Cerebellum (tissue), 4 donors: ENCODE measurements at places on chromosomes 13 and 19. TPM values are rescaled to one million over a fixed set of nuclear protein-coding genes. Genes with fewer than 3 reads are reported as not detected.

Gene DIAPH3
- 9.3 TPM for total RNA-seq

Gene PGLYRP2
- not detected for total RNA-seq

Gene FXYD3
- 0.45 TPM for total RNA-seq

- DNase-seq = no peak
Measured at GRCh38 chr13:41931337-41931736, 29.6 kb downstream of the VWA8 start.

DNA sequence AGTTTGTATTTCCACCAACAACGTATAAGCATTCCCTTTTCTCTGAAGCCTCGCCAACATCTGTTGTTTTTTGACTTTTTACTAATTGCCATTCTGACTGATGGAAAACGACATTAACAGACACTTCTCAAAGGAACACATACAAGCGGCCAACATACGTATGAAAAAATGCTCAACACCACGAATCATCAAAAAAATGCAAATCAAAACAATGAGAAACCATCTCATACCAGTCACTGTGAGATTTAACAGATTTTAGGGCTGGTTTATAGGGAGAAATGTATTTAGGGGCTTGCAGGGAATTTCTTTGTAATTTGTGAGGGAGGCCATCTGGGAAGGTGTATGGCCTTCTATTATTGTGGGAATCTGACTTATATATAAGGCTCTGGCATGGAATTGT, 2.8 kb upstream of the DZIP1 start:
- no peak for DNase-seq

GRCh38 chr13:53151336-53152056, 122.9 kb downstream of the OLFM4 start:
- peak; percentile 1 for DNase-seq

DNA sequence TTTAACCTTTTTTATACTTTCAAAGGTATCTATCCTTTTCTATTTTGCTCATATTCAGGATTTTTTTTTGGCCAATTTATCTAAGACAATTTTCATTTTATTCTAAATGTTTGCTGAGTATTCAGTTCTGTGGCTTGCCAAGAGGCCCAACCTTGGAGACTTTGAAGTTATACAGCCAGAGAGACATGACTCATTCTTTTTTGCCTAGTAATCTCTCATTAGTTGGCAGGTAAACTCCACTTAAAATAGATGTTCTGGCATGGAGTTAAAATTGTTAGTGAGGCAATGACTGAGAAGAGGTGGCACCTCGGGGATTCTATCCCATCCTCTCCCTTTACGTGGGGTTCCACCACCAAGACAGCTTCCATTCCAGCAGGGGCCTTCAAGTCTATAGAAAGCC, 213.8 kb downstream of the KCTD12 start:
- no peak for DNase-seq

- no peak for DNase-seq
Measured at GRCh38 chr13:20831933-20832332, 58.2 kb upstream of the EEF1AKMT1 start.

- no peak for DNase-seq
Measured at GRCh38 chr19:19532806-19533701, 4.3 kb downstream of the YJEFN3 start.

DNA sequence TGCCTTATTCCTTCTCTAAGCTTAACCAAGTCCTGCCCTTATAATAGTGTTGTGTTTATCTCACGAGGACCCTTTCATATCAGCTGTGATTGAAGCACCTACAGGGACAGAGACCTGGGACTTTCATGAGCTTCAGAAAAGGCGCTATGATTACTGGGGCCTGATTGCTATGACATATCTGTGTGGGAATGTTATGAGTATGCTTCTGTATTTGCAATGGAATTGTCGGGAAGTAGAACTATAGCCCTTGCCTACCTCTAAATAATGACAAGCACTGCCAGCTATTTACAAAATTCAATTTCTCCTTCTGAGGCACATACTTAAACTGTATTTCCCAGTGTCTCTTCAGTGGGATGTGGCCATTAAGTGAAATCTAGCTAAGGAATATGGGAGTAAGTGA, 191.5 kb downstream of the LHFPL6 start:
- DNase-seq = no peak

DNA sequence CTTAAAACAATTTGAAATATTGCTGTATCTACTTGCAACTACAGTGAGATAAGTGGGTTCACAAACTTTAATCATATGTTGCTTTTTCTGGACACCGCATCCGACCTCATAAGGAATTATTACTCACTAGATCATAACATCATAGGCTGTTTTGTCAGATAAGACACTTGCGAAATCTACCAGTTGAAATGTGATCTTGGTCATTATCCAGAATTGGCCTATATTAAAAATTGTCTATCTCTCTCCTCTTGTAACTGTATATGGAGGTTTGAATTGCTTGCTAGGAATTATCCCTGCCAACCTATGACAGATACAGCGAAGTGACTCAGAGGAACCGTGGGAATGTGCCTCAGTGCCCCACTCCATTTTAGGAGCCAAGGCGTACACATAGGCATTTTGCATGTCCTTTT, 117.0 kb upstream of the POSTN start:
- no peak for DNase-seq

DNA sequence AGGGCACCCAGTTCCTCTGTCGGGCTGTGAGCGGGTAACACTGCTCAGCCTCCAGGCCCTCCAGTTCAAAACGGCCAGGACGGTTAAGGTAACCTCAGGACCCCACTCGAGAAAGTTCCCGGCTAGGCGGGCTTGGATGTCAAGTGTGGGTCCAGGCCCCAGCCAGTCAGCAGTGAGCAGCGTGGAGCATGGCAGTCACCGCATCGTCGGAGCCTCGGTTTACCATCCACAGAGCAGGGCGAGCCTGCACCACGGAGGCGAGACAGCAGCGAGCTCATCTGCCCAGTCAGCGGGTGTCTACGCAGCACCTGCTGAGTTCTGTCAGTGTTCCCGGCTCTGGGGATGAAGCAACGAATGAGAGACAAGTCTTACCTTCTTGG, 8.0 kb upstream of the CNOT3 start:
- DNase-seq = no peak

DNA sequence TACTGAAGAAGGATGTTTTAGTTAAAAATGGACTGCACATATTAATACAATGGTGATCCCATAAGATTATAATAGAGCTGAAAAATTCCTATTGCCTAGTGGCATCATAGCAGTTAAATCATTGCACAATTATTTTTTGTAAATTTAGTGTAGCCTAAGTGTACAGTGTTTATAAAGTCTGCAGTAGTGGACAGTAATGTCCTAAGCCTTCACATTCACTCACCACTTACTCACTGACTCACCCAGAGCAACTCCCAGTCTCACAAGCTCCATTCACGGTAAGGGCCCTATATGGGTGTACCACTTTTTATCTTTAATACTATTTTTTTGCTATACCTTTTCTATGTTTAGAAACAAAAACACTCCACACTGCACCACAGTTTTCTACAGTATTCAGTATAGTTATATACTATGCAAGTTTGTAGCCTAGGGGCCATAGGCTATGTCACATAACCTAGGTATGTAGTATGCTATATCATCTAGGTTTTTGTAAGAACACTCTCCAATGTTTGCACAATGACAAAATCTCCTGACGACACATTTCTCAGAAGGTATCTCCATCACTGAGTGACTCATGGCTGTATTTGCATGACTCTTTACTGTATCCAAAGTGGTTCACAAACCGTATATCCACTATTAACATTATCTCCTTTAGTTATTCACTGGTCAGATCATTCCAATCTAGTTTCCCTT, 536.0 kb downstream of the KLF12 start:
- no peak for DNase-seq
